Activated CD4-positive, alpha-beta memory T cell treated with anti-CD3 and anti-CD28 coated beads, Interleukin-2, amount 10 ng/mL, durations not matched to agents 7 days and 5 days (primary cell): ENCODE measurements at places on chromosomes 13 and 19.
A peak's percentile ranks its signal among the peaks of the same experiment; 100 is the strongest.

DNA sequence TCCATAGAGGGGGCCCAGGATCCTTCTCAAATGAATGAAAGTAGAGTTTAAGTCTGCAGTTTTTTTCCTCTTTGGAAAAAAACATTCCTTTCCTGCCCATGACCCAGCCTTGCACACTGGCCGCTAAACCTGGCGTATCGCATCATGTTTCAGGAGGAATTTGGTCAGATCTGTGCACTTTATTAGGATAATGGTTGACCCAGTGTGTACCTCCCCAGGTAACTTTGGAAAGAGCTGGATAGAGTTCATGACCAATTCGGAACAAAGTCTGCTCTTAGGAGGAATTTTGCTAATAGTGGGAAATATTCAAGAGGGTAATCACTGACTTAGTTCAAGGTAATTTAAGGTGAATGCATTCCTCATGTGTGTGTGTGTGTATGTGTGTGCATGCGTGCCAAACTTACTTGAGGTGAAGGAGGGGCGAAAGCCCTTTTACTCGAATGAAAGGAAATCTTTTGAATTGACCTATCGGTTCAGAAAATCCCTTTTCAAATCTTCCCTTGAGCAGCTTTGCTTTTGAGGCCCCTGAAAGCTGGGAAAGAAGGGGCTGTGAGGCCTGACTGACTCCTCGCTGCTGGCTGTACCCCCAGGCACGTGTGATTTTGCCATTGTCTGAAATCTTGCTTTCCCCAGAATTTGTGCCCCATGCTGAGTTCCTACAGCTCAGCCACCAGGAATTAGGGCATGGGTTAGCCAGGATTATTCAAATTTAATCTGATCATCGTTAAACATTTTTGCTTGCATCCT, 46.3 kb downstream of the SIPA1L3 start:
- no peak for DNase-seq

DNA sequence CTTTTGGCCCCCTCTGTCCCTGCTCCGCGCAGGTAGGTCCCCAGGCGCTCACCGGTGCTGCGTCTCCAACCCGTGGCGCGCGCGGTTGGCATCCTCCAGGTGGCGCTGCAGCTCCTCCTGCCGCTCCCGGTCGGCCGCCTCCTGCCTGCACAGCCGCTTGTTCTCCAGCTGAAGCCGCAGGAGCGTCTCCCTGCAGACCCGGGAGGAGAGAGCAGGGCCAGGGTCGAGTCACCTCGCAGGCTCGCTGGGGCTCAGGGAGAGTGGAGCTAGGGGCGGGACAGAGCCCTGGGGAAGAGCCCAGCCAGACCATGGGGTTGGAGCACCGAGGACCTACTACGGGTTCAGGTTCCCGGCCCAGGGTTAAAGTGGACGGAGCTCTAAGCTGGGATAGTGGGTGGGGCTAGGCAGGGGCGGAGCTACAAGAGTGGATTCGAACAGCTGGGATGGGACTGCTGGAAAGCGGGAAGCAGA, 9.3 kb downstream of the HOOK2 start:
- DNase-seq: peak; percentile 86

GRCh38 chr19:40592170-40592569, 9.0 kb upstream of the LTBP4 start:
- DNase-seq: no peak

GRCh38 chr13:99922631-99923404, 48.7 kb downstream of the ZIC5 start:
- DNase-seq: no peak

- peak; percentile 64 for DNase-seq
These were observed at the start of gene TSHZ3 for GRCh38 chr19:31349160-31349881. Gene TSHZ3, minus strand, starts transcription at chr19:31349436. Its CDS starts 217 bp downstream, at chr19:31349219.

- no peak for DNase-seq
These were observed 7.8 kb upstream of the NTN5 start for GRCh38 chr19:48680436-48681126.
